Fibroblast of upper back skin (primary cell): ENCODE measurements at places on chromosomes 5 and 9.

GRCh38 chr5:153476767-153477166, 13.7 kb upstream of the GRIA1 start:
- peak; percentile 89 for DNase-seq

DNA sequence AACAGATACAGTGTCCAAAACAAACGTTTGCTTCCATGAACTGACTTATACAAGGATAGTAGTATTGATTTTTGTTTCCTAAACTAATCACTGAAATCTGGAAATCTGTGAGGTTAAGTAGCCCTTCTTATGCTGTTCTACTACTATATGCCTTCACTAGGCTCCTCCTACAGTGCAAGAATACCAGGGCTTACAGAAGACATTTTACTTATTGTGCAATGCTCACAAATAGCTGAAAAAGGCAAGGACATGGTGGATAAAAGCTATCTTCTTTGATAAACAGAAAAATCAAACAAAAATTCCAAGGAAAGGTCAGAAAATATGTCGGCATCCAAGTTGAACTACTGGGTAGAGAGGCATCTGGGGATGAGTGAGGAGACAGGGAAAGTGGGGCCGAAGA, 61.9 kb downstream of the OXCT1 start:
- no peak for DNase-seq

- DNase-seq: no peak
These were observed 11.4 kb upstream of the ARSI start for GRCh38 chr5:150313921-150314716.

- no peak for DNase-seq
These were observed 205.4 kb upstream of the PCSK5 start for GRCh38 chr9:75685062-75685461.

- DNase-seq: no peak
These were observed 91.2 kb downstream of the F2RL2 start for GRCh38 chr5:76532052-76532451.

DNA sequence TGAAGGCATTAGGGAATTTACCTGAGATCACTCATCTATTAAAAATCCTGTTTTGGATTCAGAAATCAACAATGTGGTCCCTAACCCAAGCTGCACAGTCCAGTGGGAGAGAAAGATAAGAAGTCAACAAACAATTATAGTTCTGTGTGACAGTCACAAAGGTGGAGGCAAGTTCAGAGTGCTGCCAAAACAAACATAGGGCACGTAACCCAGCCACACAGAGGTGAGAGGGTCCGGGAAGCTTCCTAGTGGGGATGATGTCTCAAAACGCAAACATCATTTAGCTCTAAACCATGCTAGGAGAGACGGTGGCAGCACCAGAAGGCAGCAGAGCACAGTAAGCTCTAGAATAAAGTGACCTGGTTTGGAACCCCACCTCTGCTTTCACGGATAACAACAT, 158.9 kb downstream of the MAPKAP1 start:
- DNase-seq: no peak

GRCh38 chr9:92187989-92188714, 72.9 kb upstream of the SPTLC1 start:
- peak; percentile 13 for DNase-seq

GRCh38 chr9:97445119-97445701, 33.3 kb downstream of the TDRD7 start:
- DNase-seq: no peak

DNA sequence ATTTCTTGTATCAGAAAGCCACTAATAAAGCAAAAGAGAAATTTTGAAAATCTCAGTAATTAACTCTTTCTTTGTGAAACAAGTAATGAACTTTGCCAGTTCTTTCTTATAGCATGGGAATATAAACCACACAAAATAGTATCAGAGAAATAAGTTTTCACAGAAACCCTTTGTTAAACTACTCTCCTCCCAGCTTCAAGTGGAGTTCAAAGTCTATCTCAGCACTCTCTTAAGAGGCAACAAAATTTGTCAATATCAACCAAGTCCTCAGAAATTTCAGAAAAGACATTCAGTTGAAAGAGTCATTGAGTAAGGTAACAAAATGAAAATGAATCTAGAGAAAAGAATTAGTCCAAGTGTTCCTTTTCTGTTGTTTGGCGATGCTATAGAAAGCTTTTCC, 89.3 kb downstream of the NTRK2 start:
- DNase-seq: no peak

GRCh38 chr9:9124616-9125015, 1325.0 kb upstream of the DMAC1 start:
- DNase-seq: peak; percentile 51

GRCh38 chr5:17105744-17106418, 111.5 kb upstream of the BASP1 start:
- DNase-seq: peak; percentile 84

GRCh38 chr5:101534491-101535110, 631.5 kb upstream of the ST8SIA4 start:
- DNase-seq: peak; percentile 20

DNA sequence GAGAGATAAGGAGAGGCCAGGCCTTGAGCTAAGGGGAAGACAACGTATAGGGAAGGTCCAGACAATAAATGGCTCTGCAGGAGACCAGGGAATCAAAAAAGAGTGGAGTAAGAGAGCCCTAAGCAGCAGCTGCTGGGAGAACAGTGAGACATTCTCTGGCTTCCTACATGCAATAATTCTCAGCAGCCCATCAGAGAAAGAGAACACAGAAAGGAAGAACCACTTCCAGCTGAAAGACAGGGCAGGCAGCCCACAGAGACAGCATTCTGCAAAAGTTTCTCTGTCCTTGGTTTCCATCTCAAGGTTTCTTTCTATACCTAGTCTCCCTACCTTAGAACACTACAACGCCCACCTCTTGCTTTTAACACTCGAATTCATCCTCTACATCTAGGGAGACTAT, 189.9 kb downstream of the DEPDC1B start:
- no peak for DNase-seq

DNA sequence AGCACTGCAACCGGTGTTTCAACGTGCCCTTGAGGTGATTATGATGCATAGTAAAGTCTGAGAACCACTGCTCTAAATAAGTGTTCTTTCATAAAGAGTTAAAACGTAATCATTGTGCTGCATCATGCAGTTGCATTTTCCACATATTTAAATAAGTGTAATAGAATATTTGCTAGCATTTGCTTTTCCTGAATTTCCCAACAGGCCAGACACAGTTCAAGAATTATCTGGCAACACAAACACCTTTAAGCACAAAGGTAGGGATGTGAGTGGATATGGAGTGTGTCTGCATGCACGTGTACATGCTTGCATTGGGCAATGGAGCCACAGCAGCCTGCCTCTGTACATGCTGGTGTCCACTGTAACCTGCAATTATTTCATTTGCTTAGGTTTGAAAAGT, 193.6 kb upstream of the PIK3R1 start:
- no peak for DNase-seq

GRCh38 chr9:76718166-76718565, 46.1 kb upstream of the PCA3 start:
- no peak for DNase-seq
